Neural crest cell (in vitro differentiated cells): ENCODE measurements at places on chromosomes 4 and X.
A peak's percentile ranks its signal among the peaks of the same experiment; 100 is the strongest.

GRCh38 chr4:106369456-106370060 is 980 bp upstream of the GIMD1 start:
- peak; percentile 20 for DNase-seq

DNA sequence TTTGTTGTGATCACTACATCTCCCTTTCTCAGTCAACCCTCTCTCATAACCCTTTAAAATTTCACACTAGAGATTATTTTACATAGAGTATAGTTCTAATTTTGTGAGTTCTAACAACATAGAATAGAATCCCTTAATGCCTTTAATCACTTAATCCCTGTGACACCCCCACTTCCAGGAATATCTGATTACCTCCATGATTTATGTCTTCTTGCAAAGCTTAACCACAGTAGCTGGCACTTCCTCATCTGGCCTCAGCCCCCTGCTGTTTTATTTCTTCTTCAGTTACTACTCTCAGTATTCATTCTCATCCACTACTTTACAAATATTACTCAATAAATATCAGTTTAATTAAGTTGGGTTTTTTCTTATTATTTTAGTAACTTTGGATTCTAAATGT is 340.9 kb downstream of the CENPC start:
- no peak for DNase-seq

DNA sequence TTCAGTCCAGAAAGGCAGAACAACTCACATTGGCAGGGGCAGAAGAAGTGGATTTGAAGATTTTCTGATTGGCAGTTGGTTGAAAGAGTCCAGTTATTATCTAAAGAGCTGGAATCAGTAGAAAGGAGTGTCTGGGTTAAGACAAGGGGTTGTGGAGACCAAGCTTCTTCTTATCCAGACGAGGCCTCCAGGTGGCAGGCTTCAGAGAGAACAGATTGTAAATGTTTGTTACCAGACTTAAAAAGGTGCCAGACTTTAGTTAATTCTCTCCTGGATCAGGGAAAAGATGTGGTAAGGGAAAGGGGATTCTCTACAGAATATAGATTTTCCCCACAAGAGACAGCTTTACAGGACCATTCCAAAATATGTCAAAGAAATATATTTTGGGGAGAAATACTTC is 36.7 kb upstream of the TLR3 start:
- DNase-seq, result no peak

GRCh38 chrX:149259241-149259640 is 245.9 kb downstream of the IDS start:
- DNase-seq, result no peak

DNA sequence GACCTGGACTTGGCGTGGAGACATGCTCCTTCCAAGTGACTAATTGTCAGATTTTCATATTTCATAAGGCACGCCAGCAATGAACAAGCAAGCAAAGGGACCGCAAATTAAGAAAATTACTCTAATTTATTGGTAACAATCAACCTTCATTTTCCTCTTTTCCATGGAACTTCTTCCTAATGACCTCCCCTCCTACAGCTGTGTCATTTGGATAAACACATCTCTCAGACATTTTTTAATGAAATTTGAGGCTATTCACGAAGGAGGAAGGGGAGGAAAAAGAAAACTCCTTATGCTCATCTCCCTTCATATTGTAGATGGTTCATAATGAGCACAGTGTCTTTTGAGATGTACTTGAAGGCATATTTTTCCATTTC is 38.6 kb upstream of the TLR3 start:
- DNase-seq, result no peak

DNA sequence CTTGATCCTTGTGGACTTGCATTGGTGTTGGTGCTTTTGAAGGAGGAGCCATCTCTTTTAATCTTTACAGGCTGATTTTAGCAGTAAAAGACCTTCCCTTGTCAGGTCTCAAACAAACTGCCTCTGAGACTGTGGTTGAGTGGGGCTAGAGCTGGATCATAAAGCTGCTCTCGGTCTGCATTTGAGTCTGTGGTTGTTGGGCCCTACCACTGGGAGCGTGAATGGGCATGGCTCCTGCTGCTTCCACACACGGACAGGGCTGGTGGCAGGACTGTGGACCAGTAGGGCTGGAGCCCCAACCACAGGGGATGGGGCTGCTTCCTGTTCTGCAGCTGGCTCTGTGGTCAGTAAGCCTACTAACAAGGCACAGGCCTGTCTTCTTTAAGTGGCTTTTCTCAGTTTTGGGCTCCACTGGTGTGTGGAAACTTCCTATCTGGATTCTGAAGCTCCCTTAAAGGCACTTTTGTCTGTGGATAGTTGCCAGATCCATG is 130.6 kb downstream of the RBM46 start:
- DNase-seq, result no peak

GRCh38 chr4:7736436-7737267 is 203.0 kb downstream of the AFAP1 start:
- DNase-seq, result no peak

DNA sequence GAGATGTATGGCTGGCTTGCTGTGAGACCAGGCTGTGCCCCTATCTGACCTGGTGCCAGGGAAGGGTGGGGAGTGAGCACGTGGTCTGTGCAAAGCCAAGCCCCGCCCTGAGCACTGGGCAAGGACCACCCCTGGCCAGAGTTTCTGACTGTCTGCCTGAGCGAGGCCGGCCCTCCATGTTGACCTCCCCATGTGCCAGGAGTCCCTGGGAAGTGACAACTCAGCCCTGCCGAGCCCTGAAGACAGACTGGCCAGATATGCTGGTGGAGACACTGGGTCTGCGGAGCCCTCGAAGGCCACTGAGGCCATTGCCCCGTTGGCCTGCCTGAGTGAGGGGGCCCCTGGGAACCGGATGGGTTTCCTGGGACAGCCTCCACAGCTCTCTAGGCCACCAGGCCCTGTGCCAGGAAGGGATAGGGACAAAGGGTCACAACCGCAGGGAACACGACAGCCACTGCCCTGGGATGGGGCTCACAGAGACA is 7.1 kb upstream of the BGN start:
- DNase-seq, result no peak

- no peak for DNase-seq
These were observed 84.8 kb downstream of the AFAP1 start for GRCh38 chr4:7854697-7855370.

DNA sequence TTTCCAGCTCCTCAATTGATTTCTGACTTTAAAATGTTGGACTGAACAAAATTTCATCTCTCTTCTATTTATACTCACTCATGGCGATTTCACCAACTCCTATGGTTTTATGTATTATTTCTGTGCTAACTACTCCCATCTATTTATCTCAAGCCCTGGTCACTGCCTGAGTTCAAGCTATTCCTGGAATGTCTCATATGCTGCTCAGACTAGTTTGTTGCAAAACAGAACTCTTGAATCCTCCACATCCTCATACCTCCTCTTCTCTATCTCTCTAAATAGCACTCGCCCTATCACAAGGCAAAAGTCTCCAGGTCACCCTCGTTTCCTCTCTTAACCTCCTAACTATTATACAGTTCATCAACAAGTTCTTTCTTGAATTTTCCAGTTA is 19.0 kb upstream of the DDX60 start:
- no peak for DNase-seq

DNA sequence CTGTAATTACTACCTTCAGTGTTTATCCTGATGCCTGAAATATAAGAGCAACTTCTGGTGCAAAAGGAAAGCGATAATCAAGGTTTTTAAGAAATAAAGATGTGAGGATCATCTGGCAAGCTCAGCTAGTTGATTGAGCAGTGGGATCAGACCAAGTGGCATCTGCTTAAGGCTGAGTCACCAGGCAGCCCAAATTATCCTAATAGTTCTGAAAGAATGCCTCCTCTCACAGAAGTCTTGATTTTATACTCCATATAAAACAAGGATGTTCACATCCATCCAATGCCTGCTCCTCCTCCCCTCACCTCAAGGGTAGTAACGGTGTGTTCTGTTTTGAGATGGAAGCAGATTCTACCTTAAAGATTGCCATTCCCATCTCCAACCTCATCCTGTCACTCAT is 134.5 kb upstream of the RASGEF1B start:
- DNase-seq, result no peak

DNA sequence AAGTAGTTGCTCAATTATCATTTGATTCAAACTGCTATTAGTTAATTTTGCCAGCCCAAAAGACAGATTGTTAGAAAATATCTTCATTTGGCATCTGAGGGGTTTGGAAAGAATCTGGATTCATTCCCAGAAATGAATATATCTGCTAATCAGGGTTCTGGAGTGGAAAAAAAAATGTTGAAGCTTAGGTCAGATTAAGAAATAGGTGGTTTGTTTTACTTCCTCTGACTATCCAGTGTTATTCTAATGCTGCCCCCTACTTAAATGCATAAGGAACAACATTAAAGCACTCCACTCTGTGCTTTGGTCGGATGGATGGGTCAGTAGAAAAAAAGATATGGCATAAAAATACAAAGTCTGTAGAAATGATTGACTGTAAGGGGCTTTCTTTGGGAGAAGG is 89.0 kb downstream of the LUZP4 start:
- no peak for DNase-seq

- DNase-seq, result no peak
These were observed 104.8 kb upstream of the CXCL13 start for GRCh38 chr4:77500801-77501200.

DNA sequence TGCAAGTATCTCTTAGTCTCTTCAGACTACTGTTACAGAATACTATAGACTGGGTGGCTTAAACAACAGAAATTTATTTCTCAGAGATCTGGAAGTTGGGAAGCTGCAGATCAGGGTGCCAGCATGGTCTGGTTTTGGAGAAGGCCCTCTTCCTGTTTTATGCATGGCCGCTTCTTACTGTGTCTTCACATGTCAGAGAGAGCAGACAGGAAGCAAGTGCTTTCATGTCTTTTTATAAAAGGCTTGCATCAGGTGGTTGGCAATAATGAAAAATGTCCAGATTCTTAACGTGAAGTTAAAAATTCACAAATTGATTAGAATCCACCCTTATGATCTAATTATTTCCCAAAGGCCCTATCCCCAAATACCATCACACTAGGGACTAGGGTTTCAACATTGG is 284.9 kb downstream of the RPA4 start:
- no peak for DNase-seq

DNA sequence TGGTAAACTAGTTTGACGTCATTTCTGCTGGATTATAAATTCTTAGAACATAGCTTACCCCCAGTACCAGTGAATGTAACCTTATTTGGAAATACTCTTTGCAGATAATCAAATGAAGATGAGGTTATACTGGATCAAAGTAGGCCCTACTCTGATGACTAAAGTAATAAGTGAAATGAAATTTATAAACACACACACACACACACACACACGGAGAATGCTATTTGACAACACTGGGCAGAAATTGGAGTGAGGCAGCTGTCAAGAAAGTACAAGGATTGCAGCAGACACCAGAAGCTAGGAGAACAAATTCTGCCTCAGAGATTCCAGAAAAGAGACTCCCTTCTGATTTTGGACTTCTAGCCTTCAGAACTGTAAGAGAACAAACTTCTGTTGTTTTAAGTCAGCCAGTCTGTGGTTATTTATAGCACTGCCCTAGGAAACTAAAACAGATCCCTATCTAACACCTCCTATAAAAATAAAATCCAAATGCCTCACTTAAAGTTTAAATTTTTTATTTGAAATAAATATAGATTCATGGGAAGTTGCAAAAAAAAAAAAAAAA is 448.6 kb downstream of the PCDH18 start:
- no peak for DNase-seq

GRCh38 chr4:164803702-164804101 is 49.8 kb downstream of the SMIM31 start:
- DNase-seq, result no peak

DNA sequence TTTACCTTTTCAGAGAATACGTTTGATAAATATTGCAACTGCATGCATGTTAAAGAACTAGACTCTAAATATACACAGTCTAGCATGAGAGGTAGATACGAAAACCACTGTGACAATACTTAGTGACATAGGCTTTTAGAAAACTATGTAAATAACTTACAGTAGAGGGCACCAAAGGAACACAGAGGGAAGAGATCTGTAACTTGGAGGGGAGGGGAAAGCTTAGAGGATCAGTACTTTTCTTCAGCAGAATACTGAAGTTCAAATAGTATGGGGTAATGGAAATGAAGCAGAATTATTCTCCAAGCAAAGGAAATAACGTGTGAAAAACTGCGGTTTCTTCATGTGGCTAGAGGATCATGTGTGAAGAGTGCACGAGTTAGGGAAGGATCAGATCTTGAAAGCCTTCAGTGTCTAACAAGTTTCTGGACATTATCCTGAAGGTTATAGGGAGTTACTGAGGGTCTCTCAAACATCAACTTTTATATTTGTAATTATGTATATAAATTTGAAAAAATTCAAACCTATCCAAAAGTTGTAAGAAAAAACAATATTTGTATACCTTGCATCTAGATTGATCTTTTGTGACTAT is 264.3 kb downstream of the NPFFR2 start:
- DNase-seq, result no peak

- DNase-seq, result no peak
These were observed 21.5 kb downstream of the NAT8L start for GRCh38 chr4:2080429-2081300.
